Stimulated activated CD4-positive, alpha-beta T cell treated with anti-CD3 and anti-CD28 coated beads, Interleukin-15, amount 100 ng/mL, for 48 hours (primary cell): ENCODE measurements at places on chromosomes 13 and 19.

- no peak for DNase-seq
Measured at GRCh38 chr13:44867825-44868224, 121.4 kb downstream of the NUFIP1 start.

- DNase-seq: no peak
Measured at GRCh38 chr13:110662777-110663443, 43.0 kb downstream of the CARS2 start.

DNA sequence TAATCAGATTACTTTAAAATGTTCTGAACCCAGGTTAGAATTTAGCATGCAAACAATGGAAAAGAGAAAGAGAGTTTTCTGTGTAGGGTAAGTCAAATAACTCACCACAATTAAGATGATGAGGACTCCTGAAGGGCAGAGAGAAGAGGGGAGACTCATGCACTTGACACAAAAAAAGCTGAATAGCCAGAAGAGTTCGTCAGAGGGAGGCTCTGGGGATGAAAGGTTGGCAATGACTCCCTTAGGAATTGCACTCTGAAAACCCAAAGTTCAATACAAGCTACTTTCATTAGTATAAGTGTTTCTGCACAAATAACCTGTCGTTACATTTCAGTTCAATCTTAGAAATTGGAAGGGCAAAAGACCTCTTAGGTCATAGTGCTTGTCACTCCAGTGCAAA lies 434.4 kb upstream of the PCDH9 start:
- DNase-seq: no peak

DNA sequence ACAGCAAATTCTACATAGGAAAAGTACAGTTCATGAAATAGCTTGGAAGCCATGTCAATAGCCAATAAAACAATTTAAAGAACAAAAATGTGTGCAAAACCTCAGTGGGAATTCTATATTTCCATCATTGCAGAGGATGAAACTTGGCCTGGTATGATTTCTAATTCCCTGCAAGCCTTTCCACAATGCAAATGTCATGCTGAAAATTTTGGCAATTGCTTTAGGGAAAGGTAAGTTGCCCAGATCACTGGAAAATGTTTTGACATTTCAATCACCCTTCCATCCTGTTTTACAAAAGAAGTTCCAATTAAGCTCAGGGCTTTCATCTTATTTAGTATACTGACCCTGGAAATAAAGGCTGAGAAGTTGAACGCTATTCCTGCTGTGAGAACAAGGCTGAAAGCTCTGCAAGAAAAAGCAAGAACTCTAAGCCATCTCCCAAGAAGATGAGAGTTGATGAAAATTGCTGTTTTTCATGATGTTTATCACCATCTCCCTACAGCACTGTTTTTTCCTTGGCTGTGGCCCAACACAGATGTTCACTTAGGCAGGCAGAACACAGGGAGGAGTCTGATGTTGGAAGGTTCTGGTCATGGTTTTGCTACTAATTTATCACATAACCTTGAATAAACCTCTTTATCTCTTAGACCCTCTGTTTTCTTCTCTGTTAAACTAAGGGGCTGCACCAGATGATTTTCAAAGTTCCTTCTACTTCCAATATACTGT lies 263.7 kb downstream of the KCTD12 start:
- no peak for DNase-seq

GRCh38 chr19:18205200-18205892 lies 1.5 kb upstream of the RAB3A start:
- DNase-seq: no peak

- no peak for DNase-seq
Measured at GRCh38 chr13:97435323-97435722, 1.4 kb downstream of the RAP2A start.

DNA sequence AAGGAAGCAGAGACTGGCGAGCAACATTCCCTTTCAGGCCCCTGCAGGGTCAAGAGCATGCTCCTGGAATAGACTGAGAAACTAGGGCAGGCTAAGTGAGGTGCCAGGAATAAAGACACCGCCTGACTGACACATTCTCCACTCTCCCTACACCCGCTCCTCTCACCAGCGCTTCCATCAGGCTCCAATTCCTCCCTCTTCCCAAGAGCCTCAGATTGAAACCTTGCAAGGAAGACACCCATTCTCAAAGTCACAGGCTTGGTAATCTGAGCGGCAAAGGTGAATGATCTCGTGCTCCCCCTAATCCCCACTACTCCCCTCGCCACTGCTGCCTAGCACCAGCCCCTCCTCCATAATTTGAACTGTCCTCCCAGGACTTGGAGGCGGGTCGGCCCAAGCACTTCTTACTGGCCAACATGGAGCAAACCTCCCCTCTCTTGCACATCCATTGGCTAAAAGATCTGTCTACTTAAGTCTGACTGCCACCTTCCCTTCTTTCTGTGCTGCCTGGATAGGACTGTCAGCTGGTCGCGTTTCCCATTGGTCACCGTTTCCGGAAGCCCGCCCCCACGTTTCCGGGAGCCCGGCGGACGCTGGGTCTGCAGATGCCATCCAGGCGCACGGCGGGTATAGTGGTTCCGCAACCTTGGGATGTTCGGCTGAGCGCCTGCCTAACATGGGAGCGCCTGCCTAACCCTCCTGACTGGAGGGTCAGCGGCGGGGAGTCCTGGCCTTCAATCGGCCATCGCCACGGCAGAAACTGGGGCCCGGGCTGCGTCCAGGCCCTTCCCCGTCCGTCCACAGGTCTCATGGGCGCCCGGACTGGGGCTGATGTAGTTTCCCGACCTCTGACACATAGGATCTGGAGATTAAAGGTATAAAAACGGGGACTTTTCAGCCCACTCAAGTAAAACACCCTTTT lies 33.6 kb downstream of the ZNF383 start:
- DNase-seq: no peak

DNA sequence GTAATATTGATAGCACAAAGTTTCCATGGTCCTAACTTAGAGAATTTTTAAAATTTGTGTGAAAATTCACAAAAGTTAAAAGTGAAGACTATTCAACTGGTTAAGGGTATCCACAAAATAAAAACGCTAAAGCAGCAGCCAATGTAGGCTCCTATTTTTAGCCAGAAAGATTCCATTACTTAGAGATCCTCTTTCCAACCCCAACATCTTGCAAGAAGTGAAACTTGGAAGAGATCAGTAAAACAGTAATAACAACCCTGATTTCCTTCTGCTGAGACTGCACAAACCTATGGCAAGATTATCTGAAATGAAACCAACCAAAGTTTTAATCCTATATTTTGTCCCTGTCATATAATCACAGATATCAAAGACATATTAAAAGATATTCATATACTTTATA lies 8.5 kb downstream of the TBC1D4 start:
- no peak for DNase-seq

- DNase-seq: no peak
Measured at GRCh38 chr19:32662186-32662585, 12.8 kb downstream of the ANKRD27 start.

DNA sequence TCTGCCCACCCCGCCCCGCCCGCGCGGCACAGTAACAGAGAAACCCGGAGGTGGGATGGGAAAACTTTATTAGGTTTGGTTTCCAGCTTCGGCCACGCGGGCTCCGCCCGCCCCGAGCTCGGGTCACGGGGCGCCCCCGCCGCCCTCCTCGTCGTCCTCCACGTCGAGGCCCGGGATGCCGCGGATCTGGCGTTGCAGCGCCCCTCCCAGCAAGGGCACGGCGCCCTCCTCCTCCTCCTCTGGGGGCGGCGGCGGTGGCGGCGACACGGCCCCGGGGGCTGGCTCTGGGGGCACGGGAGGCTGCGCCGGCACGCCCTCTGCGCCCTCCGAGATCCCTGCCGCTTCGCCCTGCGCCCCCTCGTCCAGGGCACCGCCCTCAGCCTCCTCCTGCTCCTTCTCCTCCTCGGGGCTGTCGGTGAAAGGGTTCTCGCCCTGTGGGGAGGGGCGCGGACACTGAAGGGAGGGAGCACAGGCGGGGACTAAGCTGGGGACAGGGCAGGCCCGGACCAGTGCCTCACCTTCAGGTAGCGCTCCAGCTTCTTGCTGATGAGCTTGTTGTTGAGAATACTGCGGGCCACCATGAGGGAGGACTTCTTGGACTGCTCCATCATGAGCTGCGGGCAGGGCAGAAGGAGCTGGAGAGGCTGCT lies 536 bp upstream of the AKAP8 start:
- DNase-seq: peak; percentile 29

DNA sequence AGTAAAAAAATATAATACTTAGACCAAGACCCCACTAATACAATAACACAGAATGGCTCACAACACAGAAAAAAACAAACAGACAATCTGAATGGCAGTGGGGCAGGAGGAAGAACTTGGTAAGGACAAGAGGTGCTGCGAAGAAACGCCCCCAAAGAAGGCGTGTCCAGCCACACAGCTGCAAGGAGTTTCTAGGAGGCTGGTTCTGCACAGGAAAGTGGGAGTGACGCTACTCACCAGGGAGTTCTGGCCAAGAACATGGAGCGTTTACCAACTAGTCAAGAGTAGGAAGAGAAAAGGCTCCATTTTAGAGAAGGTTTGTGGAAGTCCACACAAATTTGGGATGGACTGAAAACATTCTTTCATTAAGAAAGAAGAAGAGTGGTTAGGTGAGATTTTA lies 95.3 kb upstream of the SLC15A1 start:
- DNase-seq: no peak

DNA sequence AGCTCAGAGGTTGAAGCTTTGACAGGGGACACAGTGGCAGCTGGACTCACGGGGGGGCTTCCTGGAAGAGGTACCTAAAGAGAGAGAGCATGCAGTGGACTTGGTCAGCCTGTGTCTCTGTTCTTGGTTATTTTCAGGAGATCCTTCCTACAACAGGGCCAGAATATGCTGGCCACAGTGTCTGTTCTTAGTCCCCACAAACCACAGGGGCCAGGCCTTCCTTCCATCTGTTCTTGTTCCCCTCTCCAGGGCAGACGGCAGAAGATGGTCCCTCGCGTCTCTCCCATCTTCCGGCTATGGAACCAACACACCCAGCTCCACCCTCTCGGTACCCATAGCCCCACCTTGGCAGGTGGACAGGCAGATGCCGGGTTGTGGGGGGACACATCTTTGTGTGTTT lies 24.8 kb downstream of the MAST3 start:
- DNase-seq: no peak

GRCh38 chr13:91139232-91139631 lies 208.3 kb upstream of the MIR17HG start:
- DNase-seq: no peak

- DNase-seq: no peak
Measured at GRCh38 chr13:41017159-41017558, 2.0 kb downstream of the ELF1 start.

DNA sequence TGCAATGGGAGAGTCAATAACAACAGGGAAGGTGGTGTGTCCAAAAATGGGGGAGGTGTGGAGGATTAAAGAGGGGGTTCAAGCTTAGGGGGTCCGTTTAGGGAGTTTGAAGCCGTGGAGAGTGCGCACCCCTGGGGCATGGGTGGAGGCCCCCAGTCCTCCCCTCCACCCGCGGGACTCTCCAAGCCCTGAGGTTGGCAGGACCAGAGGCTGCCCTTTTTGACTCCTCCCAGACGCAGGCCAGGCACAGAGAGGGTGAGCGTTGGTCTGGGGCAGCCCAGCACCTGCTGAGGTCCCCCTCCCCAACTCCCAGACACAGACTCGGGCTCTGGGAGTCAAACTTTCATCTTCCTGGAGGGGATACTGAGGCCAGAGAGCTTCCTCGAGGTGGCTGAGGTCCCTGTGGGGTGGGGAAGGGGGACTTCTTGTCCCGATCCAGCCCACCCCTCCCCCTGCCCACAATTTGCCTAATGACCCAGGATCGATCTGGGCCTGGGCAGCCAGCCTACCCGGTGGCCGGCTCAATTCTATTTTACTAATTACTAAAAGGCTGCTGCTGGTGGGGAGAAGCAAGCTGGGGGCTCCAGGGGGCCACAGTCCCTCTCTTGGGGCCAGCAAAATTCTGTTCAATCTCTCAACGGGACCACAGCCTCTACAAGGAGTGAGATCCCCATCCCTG lies 2.8 kb upstream of the ONECUT3 start:
- DNase-seq: no peak

DNA sequence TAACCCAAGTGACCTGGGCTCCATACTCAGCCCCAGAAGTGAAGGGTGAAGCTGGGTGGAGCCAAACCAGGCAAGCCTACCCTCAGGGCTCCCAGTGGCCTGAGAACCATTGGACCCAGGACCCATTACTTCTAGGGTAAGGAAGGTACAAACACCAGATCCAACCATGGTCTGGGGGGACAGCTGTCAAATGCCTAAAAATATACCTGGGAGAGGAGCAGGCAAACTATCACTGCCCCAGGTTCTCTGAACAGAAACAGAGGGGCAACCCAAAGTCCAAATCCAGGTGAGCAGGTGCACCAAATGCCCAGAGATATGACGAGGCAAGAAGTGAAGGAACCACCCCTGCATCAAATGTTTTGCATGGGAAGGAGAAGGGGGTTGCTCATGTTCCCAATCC lies 6.1 kb upstream of the CEACAM7 start:
- no peak for DNase-seq

- DNase-seq: no peak
Measured at GRCh38 chr13:50355797-50356196, 340.6 kb downstream of the KCNRG start.

DNA sequence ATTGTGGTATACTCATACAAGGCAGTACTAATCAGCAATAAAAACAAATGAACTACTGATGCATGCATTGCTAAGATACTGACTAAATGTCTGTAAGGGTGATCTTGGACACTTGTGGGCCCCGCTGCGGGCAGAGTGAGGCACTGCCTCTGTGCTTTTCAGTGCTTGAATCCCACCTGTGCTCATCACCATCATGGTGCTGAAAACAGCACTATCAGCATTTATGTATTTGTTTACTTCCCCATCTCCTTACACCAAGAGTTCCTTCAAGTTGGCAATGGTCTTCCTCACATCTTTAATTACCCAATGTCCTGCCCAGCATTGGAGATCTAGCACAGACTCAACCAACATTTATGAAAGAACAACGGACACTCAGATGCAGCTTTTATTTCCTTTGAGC lies 193.7 kb upstream of the RFC3 start:
- no peak for DNase-seq

GRCh38 chr13:45879666-45880065 lies 28.1 kb upstream of the SIAH3 start:
- DNase-seq: no peak

- no peak for DNase-seq
Measured at GRCh38 chr19:49148044-49148682, 7.0 kb downstream of the HRC start.

DNA sequence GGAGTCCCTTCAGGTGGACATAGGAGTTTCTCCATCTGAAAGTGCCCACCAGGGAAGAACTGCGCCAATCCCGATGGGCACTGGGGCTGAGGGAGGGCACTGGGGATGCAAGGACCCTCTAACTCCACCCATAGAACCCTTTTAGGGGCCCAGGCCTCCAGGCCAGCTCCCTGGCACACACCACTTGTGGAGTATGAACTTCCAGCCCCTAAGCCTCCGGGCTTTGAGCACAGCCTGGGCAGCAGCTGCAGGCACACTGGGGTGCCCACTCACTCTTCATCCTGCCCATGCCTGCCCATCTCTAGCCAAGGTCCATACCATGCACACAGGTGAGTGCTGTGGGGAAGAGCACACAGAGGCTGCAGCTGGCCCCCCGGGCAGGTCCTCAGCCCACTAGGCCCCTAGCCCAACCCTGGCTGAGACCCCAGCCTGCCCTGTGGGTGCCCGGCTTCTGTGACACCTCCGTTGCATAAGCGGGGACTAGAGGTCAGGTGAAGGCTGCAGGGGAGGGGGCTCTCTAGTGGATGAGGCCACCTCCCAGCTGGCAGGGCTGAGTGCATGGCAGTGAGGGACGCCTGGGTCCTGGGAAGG lies 14.6 kb upstream of the SLC7A10 start:
- DNase-seq: no peak
